ENCODE measurements at places on chromosomes 5 and 9.

GRCh38 chr5:6582507-6583048 is 50.3 kb downstream of the NSUN2 start:
- DNase-seq, result no peak

DNA sequence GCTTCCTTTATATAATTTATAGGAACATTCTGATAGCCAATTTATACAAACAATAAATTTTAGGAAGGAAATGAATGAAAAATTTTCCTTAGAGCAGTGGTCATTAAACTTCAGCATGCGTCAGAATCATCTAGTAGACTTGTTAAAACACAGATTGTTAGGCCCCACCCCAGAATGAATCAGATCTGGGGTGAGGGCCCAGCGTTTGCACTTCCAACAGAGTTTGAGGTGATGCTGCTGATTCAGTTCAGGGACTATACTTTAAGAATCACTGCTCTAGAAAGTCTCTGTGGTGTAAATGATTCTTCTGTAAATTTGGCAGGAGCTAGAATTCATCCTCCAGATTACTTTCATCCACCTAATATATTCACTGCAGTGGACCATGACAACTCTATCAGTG is 80.4 kb downstream of the SLC12A2 start:
- DNase-seq, result no peak

DNA sequence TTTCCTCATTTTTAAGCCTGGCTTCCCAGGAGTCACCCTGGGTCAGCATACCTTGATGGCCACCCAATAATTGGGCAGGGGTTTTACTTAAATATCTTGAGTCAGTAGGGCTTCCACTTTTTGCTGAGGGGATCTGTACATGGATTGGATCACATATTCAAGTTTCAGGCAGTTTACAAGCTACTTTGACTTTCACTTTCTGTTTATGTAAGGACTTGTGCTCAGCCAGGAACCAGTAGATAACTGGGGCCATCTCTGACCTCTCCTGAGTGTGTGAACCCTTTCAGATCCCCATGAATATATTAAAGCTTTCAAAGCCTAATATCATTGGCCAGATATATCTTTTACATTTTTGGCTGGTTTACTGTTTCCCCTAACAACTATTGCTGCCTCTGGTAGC is 45.1 kb downstream of the SLCO6A1 start:
- no peak for DNase-seq

DNA sequence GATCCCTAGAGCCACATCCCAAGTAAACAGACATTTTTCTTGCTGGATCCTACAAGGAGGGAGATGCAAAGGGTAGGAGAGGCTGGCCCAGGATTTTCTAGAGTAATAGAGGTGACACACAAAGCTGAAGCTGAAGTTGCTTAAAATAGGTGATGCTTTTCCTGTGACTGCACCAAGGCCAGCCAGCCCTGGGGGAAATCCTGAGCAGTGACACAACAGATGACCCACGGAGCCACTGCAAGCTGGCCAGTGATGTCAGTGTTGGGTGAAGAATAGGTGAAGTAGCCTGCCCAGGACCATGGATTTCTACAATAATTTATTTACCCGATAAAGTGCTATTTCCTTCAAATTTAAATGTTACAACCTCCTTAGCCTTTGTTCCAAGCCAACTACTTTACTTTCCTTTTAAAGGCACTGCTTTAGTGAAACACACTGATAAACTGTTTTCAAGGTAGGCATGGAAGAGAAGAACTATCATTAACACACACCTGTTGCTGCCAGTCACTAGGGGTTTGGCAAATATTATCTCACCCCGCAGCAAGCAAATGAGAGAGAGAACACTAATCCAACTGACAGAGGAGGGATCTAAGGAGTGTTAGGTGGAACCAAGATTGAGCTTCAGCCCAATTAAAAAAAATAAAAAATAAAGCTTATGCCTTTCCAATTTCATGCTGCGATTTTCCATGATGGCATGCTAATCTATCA is 123.5 kb downstream of the CTNND2 start:
- DNase-seq, result no peak

GRCh38 chr5:111360173-111360572 is 136.0 kb downstream of the CAMK4 start:
- no peak for DNase-seq

GRCh38 chr5:116577064-116577788 is 2.6 kb upstream of the SEMA6A start:
- no peak for DNase-seq

- DNase-seq, result no peak
Observed at GRCh38 chr9:14704281-14704680, 11.0 kb upstream of the ZDHHC21 start.

- no peak for DNase-seq
Observed at GRCh38 chr9:71302776-71303175, 181.4 kb upstream of the TRPM3 start.

DNA sequence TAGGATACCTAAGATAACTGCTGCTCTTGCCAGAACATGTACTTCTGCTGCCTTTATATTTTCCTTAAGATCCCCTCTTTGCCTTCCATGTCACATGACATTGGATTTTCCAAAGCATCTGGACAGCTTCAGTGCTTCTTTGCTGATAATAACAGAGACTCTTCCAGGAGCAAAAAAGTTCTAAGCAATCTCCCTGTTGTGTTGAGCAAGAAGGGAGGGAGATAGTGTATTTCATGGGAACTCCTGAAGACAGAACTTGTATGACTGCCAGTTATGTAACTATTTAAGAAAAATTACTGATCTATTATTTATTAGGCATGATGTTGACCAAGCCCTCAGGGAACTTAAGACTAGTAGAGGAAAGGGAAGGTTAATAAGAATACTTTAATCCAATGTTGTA is 454.7 kb downstream of the SPATA31D1 start:
- DNase-seq, result no peak

- DNase-seq, result no peak
Observed at GRCh38 chr9:37430841-37431597, 8.5 kb downstream of the GRHPR start.
